ENCODE measurements at places on chromosomes 6 and 20.
A peak's percentile ranks its signal among the peaks of the same experiment; 100 is the strongest.

DNA sequence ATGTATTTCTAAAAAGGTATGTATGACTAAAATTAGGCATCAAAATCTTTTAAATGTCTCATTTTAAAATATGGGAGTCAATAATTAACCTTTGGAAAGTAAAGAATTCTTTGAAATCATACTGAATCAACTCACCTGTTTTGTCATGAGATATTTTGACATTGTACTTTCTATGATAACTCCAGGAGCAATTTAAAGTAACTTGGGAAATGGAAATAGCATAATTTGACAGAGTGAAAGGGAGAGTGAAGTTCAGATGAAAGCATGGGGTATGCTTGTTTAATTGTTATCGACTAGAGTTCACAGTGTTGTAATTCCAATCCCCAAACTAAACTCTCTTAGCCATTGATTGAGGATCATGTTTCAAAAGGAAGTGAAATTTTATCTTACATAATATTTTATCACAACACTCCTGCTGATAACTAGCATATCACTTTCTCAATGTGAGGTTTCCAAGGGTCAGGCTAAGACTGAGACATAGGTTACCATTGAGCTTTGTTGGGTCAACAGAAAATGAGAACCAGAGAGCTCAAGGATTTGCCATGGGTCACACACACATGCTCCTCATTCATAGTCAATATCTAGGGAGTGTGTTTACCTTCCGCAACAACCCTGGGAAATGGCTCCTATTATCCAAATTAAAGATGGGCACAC lies 2.3 kb downstream of the GSTA1 start:
- DNase-seq: no peak

DNA sequence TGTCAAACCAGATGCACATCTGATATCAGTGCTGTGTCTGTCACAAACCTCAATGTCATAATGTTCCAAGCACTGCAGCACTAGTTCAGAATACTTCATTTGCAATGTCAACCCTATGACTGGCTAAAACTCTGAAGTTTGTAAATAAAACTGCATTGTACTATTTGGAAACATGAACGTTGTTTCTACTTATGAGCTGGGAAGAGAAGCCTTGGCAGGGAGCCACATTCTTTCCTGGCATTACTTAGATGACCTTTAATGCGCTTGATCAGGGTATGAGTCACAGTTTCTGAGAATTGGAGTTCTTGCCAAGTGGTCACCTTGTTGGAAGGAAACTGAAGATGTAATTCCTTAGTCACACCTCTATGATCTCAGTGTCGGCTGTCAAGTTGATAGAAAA lies 664.8 kb upstream of the MMS22L start:
- DNase-seq: no peak

GRCh38 chr6:21752054-21752811 lies 158.7 kb downstream of the SOX4 start:
- DNase-seq: no peak

DNA sequence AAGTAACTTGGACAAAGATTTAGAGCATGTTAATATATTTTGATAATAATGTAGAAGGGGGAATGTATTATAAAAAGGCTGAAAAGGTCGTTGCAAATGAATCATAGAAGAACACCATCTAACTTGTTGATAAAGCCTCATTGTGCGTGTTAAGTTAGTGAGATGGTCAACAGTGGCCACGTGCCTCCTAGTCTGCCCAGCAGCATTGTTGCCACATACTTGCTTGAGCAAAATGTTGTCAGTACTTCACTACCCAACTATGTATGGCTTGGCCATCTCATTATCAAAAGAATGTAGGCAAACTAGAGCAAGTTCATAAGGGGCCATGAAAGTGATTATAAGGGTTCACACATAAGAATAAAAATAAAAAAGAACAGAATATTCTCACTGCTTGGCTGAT lies 84.6 kb downstream of the PHACTR1 start:
- no peak for DNase-seq

DNA sequence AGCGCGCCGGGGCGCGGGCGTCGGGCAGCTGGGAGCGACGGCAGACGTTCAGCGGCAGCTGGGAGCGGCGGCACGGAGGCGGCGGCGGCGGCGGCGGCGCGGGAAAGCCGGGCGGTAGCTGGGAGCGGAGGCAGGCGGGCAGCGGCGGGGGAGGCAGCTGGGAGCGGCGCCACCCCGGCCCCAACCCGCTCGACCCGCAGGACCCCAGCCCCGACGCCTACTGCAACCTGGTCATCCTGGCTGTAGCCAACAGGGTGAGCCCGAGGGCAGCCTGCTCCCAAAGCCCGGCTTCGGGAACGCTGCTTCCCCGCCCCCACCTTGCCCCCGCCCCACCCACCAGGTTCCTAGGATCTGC lies 8.9 kb downstream of the CCM2L start:
- DNase-seq: no peak

DNA sequence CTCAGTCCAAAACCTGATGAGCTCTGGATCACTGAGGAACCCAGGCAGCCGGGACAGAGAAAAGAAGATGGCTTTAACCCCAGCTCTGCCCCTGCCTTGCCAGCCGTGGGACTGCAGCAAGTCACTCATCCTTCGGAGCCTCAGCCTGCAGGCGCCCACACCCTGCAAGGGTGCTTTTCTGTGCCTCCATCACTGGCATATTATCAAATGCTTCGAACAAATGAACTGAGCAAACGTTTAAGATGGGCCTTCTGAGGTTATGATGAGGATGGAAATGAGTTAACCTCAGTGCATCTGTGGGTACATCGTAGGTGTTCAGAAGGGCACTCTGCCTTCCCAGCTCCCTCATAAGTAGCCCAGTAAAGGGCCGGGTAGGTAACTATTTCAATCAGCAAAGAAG lies 79.0 kb downstream of the NFATC2 start:
- no peak for DNase-seq

DNA sequence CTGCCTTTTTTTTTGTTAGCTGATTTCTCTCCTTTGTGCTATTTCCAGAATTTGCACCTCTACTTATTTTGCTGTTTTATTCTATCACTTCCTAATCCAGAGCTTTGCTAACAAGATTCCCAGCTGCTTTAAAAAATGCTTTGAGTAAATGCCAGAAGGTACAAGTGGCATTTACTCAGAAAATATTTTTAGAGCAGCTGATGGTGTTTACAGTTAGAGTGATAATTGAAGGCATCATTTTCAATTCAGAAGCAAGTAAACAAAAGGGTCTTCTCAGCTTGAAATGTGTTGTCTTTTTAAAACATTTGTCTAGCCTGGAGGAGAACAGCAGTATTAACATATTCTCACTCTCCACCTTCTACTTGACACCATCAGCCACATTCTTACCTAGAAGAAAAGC lies 99.9 kb downstream of the OTOR start:
- DNase-seq: no peak

DNA sequence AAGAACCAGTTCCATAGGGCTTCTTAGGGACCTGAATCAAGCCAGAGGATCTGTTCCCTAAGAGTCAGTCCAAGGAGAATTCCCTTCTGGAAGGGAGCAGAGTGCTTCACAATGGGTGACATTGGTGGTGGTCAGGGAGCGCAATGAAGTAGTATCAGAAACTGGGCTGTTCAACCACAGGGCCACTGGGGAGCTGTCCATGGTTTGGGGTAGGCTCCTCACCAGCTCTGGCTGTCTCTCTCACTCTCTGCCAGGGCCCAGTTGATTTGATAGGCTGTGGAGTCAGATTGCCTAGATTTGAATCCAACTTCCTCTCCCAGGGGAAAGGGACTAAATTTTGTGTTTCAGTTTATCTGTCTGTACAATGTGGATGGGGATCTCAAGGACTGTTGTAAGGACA lies 36.7 kb upstream of the CHD6 start:
- DNase-seq: no peak

GRCh38 chr6:109922851-109923250 lies 55.3 kb upstream of the GPR6 start:
- DNase-seq: no peak

DNA sequence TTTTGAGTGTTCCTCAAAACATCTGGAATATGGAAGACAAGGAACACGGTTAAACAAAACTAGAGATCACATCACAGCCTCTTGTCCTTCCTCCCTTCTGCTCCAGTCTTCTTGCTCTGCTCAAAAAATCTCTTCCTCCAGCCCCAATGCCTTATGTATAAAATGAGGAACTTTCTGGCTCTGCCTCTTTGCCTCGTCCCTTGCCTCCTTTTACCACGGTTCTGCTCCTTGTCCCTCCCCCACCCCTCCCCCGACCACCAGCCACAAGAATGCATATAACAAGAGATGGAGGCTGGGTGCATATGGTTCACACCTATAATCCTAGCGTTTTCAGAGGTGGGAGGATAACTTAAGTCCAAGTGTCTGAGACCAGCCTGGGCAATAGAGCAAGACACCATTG lies 43.6 kb downstream of the PLAGL2 start:
- no peak for DNase-seq

DNA sequence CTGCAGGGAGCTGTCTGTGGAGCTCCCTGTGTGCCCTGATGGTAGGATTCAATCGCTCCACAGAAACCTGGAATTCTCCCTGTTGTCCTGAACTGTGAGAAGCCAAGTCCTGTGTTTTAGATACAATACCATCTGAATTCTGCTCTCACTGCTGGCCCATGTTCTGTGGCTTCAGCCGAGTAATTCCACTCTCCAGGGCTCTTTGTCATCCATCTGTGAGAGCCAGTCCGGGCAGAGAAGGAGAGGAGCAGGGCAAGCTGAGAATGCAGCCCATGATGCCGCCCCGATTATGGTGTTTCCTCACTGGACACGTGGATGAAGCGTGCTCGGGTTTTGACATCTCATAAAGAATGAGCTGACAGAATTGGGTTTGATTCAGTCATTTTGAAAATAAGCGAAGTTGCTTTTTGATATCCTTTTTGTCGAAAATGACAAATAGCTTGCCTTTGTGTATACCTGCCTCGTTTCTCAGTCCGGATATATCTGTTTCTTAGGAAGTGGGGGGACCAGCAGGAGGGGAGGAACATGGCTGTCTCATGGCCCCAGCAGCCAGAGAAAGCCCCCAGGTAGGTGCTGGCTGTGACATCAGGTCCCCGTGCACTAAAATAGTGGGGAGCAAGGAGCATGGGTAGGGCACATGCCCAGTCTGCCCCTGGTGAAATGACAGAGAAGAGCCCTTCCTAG lies 8.2 kb upstream of the CD93 start:
- DNase-seq: no peak

DNA sequence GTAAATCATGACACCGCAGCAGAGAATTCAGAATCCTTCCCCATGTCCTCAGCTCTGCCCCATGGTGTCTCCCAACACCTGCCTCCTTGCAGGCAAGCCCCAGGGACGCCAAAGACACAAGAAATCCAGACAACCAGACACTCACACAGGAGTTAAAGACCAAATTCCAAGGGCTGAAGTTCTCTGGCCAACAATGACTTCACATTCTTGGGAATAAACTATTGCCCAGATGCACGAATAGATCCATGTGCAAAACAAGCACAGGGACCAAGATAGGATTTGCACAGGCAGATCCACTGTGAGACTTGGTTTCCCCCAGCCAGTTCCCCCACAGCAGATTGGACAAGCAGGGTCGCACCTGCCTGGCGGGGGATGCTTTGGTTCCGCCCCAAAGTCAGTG lies 246.7 kb downstream of the SOD2 start:
- DNase-seq: no peak

- DNase-seq: no peak
These were observed 29.5 kb downstream of the GHRH start for GRCh38 chr20:37231947-37232630.

GRCh38 chr6:153092082-153093013 lies 38.7 kb downstream of the RGS17 start:
- DNase-seq: no peak

- DNase-seq: no peak
These were observed 143.3 kb downstream of the MYO6 start for GRCh38 chr6:75892384-75892783.

- peak; percentile 33 for DNase-seq
These were observed 90.1 kb upstream of the SUPT3H start for GRCh38 chr6:45467853-45468252.

- peak; percentile 23 for DNase-seq
These were observed 34.3 kb downstream of the GJA10 start for GRCh38 chr6:89928604-89929003.

GRCh38 chr6:92682516-92683398 lies 736.6 kb downstream of the EPHA7 start:
- DNase-seq: no peak

DNA sequence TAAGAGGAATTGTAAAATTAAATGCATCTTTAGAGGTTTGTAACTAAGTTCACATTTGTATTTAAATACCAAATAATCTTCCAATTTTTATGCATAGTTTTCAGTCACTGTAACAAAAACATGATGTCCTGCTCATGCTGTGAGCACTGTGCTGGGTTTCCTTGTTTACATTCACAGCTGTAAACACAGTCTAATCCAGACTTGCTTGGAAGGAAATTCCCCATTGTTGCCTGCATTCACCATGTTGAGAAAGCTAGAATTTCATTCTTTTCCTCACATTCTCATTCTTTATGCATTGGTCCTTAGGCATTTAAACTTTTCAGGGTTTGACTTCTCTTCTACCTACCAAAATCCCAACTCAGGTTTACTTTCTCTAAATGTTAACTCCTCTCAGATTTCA lies 242.0 kb upstream of the TBX18 start:
- no peak for DNase-seq

DNA sequence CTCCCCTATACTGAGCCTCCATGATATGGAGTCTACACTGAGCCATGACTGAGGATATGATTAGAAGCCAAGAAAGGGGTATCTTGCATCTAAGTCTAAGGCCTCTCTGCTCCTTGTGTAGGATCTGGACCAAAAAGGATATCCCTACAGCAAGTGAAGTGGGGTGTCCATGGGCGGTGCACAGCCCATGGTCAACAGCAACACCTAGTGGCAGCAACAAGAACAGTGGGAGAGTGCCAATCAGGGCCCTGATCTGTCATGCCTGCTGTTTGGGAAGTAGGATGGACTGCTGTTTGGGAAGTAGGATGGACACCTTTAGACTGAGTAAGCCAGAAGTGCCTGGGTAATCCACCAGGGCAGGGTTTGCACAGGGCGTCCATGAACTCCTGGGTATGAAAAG lies 22.4 kb downstream of the PTGIS start:
- DNase-seq: no peak

GRCh38 chr6:89254569-89254968 lies 37.4 kb upstream of the GABRR1 start:
- no peak for DNase-seq

DNA sequence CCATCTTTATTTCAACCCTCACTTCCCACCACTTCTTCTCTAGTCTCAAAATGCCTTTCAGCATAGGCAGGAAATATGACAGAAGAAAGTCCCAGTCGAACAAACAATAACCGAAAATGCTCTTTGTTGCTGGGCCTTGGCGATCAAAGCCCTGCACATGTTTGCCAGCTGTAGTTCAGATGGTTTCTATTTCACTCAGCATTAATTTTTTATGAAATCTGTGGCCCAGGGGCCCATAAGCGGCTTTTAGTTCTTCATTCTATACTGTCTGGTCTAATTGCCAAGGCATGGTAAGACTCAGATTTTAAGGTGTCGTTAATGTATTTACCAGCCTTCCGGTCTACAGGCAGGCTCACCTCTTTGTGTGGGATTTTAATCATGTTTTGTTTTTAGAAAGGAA lies 10.9 kb upstream of the F13A1 start:
- DNase-seq: no peak

DNA sequence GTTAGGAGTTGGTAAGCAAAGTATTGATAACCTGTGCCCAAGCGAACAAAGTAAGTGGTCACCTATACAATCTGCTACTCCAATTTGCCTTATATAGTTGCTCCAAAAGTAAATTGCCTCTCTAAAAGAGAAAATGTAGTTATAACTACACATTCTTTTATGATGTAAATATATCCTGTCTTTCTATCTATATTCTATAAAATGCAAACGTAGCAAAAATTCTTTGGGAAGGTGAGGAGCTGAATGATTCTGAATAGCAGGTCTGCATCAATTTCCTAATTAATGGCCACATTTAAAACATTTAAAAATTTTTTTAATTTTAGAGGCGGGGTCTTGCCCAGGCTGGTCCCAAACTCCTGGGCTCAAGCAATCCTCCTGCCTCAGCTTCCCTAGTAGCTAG lies 64.2 kb upstream of the ASIP start:
- no peak for DNase-seq

Data from T-helper 2 cell treated with Interferon-gamma antibody and Interleukin-4, amounts not matched to agents 5 μg/mL and 100 μg/mL, for 36 hours (primary cell).